Erythroblast (primary cell): ENCODE measurements at places on chromosomes 5 and 9.

DNA sequence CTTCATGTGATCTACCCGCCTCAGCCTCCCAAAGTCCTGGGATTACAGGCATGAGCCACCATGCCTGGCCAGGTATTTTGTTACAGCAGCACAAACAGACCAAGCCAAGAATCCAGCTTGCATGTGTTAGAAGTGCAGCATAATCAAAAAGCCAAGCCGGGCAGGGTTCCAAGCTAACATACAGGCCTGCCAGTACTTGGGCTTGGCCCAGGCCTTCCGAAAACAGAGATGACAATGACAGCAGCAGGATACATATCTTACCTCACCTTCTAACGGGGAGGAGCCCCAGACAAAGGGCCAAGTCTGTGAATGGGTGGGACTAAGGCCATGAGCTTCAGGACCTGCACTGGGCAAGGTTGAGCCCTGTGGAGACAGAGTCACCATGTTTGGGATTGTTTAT, 91.4 kb upstream of the ZNF462 start:
- DNase-seq, result no peak

DNA sequence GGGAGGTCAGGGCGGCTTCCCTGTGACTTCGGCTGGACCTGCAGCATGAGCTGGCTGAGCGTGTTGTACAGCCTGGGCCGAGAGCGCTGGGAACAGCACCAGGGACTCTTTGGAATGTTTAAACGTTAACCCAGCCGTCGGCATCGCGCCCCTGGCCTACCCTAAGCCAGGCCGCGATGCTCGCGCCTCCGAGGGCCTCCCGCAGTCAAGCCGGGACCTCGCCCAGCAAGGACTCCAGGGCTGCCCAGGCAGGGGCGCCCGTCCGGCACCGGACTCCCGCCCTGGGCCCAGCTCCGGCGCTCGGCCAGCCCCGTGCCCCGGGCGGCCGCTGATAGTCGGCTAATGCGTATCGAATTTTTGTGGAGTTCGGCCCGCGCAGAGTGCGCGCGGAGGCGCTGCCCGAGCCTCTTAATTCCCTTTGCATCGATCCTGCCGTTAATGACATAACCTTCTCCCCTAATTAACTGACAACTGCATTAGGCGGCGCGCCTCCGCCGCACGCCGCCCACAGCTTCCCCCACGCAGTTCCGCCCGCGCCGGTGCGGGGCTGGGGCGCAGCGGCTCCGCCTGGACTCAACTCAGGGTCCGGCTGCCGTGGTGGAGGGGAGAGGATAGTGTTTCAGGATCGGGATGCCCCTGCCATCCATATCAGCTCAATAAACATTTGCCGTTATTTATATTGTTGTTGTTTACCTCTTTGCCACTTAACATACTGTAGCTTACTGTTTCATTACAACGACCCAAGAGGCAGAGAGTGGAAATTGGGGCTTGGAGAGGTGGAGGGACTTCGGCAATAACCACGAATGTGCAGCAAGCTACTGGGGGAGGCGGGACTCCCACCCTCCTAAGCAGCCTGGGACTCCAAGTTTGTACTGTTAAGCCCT, 28.8 kb upstream of the CDC23 start:
- DNase-seq, result peak; percentile 52

DNA sequence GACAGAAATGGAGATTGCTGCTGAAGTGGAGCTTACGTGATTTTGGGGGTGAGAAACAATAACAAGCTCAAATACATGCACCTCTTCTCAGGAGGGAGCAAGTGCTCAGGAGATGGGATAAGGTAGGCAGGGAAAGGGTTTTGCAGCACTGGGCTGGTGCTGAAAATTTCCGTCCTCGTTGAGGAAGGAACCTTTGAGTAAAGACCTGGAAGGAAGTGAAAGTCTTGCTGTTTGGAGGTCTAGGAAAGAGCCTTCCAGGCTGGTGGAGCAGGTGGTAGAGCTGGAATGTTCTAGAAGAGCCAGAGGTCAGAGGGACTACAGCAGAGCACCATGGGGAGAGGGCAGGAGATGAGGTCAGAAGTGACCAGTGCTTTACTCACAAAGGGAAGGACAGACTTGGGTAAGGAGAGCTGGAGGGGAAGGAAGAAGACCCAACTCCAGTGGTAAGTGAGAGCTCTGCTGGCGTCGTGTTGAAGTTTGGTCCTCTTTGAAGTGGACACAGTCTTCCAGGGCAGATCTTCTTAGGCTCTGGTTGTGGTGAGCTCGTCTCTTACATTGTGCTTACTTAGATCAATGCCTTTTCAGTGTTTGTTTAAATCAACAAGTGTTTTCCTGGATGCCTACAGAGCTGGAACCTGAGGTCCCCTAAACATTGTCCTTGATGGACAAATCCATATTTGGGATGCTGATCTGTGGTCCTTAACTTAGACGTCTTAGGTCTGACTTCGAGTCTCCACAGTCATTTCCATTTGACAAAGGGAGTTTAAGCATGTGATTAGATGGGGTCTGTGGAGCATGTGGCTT, 21.0 kb downstream of the ANKRD33B start:
- no peak for DNase-seq

- peak; percentile 51 for DNase-seq
Measured at GRCh38 chr5:115543365-115544042, 1.1 kb downstream of the FEM1C start.

GRCh38 chr9:81964218-81965171, 21.2 kb downstream of the SPATA31D3 start:
- no peak for DNase-seq

- peak; percentile 93 for DNase-seq
Measured at GRCh38 chr5:56814963-56815657, at the start of gene MAP3K1. MAP3K1 (plus strand) TSS chr5:56815549; CDS start chr5:56815574, 25 bp downstream.
